ENCODE measurements at places on chromosomes 11 and 22. TPM values are rescaled to one million over a fixed set of nuclear protein-coding genes. Genes with fewer than 3 reads are reported as not detected.

DHCR7 gene
- 5.7 TPM for total RNA-seq

OR51E1 gene
- 1.2 TPM for total RNA-seq

FXYD6 gene
- total RNA-seq = 2.9 TPM

MMP10 gene
- not detected for total RNA-seq

TBX1 gene
- 27.9 TPM for total RNA-seq

TMA7B gene
- total RNA-seq = not detected

PYGM gene
- 1,224 TPM for total RNA-seq

ABCC8 gene
- 1.7 TPM for total RNA-seq

SOX6 gene
- 42.3 TPM for total RNA-seq

CCDC87 gene
- not detected for total RNA-seq

BIK gene
- not detected for total RNA-seq

DTX4 gene
- 0.15 TPM for total RNA-seq

TPST2 gene
- total RNA-seq = 110 TPM

DNA sequence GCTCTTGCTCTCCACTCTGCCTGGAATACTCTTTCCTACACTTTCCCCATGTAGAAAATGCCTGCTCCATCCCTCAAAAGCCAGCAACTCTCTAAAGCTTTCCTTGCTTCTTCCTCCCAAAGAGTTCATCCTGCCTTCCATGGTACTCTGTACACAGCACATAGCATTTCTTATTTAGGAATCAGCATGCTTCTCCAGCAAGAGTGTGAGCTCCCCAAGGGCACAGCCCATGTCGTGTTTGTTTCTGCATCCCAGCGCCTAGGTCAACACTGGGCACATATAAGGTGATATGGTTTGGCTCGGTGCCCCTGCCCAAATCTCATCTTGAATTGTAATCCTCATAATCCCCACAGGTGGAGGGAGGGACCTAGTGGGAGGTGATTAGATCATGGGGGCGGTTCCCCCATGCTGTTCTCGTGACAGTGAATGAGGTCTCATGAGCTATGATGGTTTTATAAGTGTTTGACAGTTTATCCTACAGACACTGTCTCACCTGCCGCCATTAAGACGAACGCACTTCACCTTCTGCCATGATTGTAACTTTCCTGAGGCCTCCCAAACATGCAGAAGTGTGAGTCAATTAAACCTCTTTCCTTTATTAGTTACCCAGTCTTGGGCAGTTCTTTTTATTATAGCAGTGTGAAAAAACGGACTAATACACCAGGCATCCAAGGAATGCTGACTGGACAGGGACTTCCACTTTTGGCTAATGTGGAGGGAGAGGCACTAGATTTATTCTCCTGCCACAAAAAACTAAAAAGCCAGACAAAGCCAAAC is 8.2 kb downstream of the VPS37C start:
- no peaks in the 10 kb centered on the region for H3K27me3 ChIP-seq
- H3K4me1 ChIP-seq = peaks cover 52% of the 10 kb centered on the region
- no peaks in the 10 kb centered on the region for H3K36me3 ChIP-seq
- no peak for DNase-seq
- H3K4me3 ChIP-seq = no peak overlapping the region
- H3K27ac ChIP-seq = no peak overlapping the region

DNA sequence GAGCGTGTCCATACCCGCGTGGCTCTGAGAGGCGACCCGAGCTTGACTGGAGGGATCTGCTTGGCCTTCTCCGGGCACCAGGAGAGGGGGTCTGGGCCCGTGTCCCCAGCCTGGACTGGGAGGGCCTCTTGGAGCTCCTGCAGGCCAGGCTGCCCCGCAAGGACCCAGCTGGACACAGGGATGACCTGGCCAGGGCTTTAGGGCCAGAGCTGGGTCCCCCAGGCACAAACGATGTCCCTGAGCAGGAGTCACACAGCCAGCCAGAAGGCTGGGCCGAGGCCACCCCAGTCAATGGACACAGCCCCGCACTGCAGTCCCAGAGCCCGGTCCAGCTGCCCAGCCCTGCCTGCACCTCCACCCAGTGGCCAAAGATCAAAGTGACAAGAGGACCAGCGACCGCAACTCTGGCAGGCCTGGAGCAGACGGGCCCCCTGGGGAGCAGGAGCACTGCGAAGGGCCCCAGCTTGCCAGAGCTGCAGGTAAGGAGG is 38.2 kb downstream of the TRIOBP start:
- no peaks in the 10 kb centered on the region for H3K4me1 ChIP-seq
- H3K27me3 ChIP-seq = no peaks in the 10 kb centered on the region
- no peak overlapping the region for H3K27ac ChIP-seq
- no peaks in the 10 kb centered on the region for H3K36me3 ChIP-seq

GRCh38 chr22:29073618-29074275 is 912 bp downstream of the KREMEN1 start:
- no peaks in the 10 kb centered on the region for H3K27me3 ChIP-seq
- no peaks in the 10 kb centered on the region for H3K36me3 ChIP-seq
- peak overlapping the region; percentile 75 for H3K4me3 ChIP-seq

- DNase-seq = no peak
- H3K27ac ChIP-seq = no peak overlapping the region
- H3K4me1 ChIP-seq = no peaks in the 10 kb centered on the region
- H3K27me3 ChIP-seq = no peaks in the 10 kb centered on the region
- no peak overlapping the region for H3K4me3 ChIP-seq
These were observed 61.4 kb upstream of the BMAL1 start for GRCh38 chr11:13216019-13216710.

DNA sequence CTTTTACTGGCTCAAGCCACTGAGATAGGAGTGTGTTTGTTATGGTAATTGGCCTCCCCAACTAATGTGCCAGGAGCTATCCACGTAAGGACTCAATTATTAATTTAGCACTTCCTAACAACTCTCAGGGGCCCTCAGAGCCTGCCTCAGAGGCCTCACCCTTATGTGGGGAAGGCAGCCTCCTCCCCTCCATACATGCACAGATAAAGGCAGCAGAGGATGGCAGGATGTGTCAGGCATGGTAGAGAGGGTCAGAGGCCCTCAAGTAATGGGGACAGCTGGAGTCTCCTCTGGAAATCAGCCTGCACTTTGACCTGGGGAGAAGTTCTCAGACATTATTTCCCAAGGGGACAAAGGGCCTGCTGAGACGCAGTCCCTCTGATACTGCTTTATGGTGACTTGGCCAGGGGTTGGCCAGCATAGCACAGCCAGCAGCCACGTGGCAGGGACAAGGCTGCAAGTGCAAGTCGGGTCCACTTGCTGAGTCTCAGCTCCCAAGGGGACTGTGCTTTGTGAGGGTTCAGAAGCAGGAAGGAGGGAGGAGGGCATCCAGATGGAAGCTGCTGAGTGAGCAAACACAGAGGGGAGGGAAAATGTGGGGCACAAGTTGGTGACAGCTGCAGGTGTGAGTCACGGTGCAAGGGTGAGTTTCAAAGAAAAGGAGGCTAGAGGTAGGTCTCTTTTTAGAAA is 17.0 kb downstream of the MOGAT2 start:
- no peaks in the 10 kb centered on the region for H3K36me3 ChIP-seq
- H3K4me1 ChIP-seq = peaks cover 26% of the 10 kb centered on the region

- no peaks in the 10 kb centered on the region for H3K36me3 ChIP-seq
- DNase-seq = no peak
- H3K4me3 ChIP-seq = no peak overlapping the region
- no peaks in the 10 kb centered on the region for H3K27me3 ChIP-seq
- no peak overlapping the region for H3K27ac ChIP-seq
These were observed 434.4 kb downstream of the METTL15 start for GRCh38 chr11:28542561-28542960.

- H3K4me3 ChIP-seq = no peak overlapping the region
- H3K36me3 ChIP-seq = no peaks in the 10 kb centered on the region
- no peak for DNase-seq
- H3K27me3 ChIP-seq = no peaks in the 10 kb centered on the region
These were observed 28.7 kb downstream of the LGR4 start for GRCh38 chr11:27443746-27444507.

GRCh38 chr11:79192836-79193235 is 248.0 kb downstream of the TENM4 start:
- H3K4me3 ChIP-seq = no peak overlapping the region
- DNase-seq = no peak
- no peaks in the 10 kb centered on the region for H3K27me3 ChIP-seq

DNA sequence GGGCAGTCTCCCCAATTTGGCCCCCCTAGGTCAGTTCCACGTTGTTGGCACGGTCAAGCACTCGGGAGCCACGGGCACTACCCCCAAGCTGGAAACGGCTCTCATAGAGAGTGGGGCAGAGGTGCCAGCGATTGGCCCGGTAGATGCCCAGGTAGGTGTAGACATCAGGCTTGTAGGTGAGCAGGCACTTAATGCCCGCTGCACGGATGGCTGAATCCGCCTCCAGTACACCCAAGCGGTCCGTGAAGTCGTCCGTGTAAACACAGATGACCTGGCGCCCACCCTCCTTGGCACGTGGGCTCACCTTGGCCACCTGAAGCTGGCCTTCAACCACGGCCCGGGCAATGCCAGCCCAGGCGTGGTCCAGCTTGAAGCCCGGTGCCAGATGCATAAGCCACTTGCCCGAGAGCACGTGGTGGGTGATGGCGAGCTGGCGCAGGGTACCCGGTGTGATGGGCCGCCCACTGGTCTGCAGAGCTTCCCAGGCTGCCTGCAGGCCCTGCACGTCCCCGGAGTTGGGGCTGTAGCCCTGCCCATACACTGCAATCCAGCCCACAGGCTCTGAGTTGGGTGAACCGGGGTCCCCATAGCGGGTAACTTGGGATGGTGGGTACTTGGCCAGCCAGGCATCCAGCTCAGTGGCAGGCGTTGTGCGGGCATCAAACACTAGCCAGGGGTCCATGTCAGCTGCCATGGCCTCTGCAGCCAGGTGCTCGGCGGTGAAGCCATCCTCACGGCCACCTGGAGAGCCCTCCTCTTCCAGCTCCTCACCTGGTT is 1.2 kb downstream of the C11orf68 start:
- peaks cover 49% of the 10 kb centered on the region for H3K4me1 ChIP-seq
- DNase-seq = no peak
- no peaks in the 10 kb centered on the region for H3K36me3 ChIP-seq
- peak overlapping the region; percentile 91 for H3K4me3 ChIP-seq
- no peaks in the 10 kb centered on the region for H3K27me3 ChIP-seq
- peak overlapping the region; percentile 96 for H3K27ac ChIP-seq

GRCh38 chr11:2269601-2270321 is 627 bp downstream of the ASCL2 start:
- no peak for DNase-seq
- no peaks in the 10 kb centered on the region for H3K4me1 ChIP-seq
- H3K27ac ChIP-seq = no peak overlapping the region
- H3K27me3 ChIP-seq = peaks cover 37% of the 10 kb centered on the region
- H3K4me3 ChIP-seq = peak overlapping the region; percentile 37
- no peaks in the 10 kb centered on the region for H3K36me3 ChIP-seq

DNA sequence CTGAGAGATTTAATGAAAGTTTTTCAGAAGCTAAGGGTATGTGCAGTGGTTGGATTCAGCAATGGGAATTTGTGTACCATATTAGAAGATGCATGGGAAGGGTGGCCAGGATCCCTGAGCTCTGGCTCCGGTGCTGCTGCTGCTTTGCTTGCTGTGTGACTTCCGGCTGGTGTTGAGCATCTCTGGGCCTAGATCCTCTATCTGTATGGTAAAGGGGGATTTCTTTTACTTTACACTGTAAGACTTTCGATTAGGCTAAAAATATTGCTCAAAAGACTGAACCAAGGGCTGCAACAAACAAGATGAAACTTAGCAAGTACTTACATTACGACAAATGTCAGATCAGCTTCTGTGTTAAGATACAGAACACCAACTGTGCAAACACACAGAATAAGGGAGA is 39.1 kb downstream of the XRRA1 start:
- H3K27ac ChIP-seq = no peak overlapping the region
- H3K4me3 ChIP-seq = no peak overlapping the region
- no peaks in the 10 kb centered on the region for H3K4me1 ChIP-seq
- no peaks in the 10 kb centered on the region for H3K27me3 ChIP-seq
- peaks cover 21% of the 10 kb centered on the region for H3K36me3 ChIP-seq

DNA sequence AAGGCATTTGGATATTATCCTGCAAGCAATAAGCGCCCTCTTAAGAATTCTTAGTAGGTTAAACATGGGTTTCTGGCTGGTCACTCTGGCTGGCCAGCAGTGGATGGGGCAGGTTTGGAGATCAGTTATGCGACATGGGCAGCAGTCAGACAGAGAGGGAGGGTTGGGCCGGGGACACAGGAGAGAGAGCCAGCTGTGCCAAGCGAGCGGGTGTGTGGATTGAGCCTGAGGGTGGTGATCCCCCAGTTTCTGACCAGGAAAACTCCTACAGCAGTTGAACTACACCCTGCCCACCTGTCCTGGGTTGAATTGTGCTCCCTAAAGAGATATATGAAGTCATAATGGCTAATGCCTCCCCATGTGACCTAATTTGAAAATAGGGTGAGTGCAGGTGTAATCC is 671.2 kb downstream of the TBC1D22A start:
- H3K27me3 ChIP-seq = no peaks in the 10 kb centered on the region
- no peak overlapping the region for H3K4me3 ChIP-seq
- no peak overlapping the region for H3K27ac ChIP-seq
- DNase-seq = no peak
- H3K4me1 ChIP-seq = no peaks in the 10 kb centered on the region
- H3K36me3 ChIP-seq = no peaks in the 10 kb centered on the region

Measured in gastrocnemius medialis (tissue), 4 donors.